ENCODE measurements at places on chromosomes 1 and 21. TPM values are rescaled to one million over a fixed set of nuclear protein-coding genes. Genes with fewer than 3 reads are reported as not detected.

Gene S100A5
- not detected for total RNA-seq

Gene LCE1C
- total RNA-seq = 11.1 TPM

Gene RGS13
- total RNA-seq = not detected

Gene KCND3
- 3.3 TPM for total RNA-seq

Gene PGLYRP4
- total RNA-seq = 0.17 TPM

Gene ADORA1
- 0.51 TPM for total RNA-seq

Gene SLC35F3
- total RNA-seq = 23.3 TPM

Gene SPATA1
- total RNA-seq = 0.33 TPM

Gene NPL
- total RNA-seq = 5.5 TPM

Gene FMO4
- total RNA-seq = 1.8 TPM

Gene SPATA46
- total RNA-seq = not detected

Gene IL24
- total RNA-seq = not detected

Gene CAMK2N1
- 105 TPM for total RNA-seq

Gene SPRR5
- total RNA-seq = 0.78 TPM

Gene CCDC18
- total RNA-seq = 10.9 TPM

Gene DMRTA2
- total RNA-seq = not detected

Gene DIRAS3
- total RNA-seq = not detected

Gene ILDR2
- not detected for total RNA-seq

Gene ARHGAP29
- total RNA-seq = 156 TPM

Gene SPAG17
- total RNA-seq = not detected

Gene FBXO2
- total RNA-seq = 70.5 TPM

Gene PTPN7
- not detected for total RNA-seq

Gene TMEM82
- total RNA-seq = not detected

Gene PIGP
- total RNA-seq = 23.9 TPM

Gene ATP1A1
- 505 TPM for total RNA-seq

Gene MFN2
- 124 TPM for total RNA-seq

Gene TSPAN1
- total RNA-seq = 116 TPM

Gene AQP10
- not detected for total RNA-seq

Gene USP25
- total RNA-seq = 54.2 TPM

Gene TDRKH
- total RNA-seq = 7.3 TPM

Gene ALPL
- not detected for total RNA-seq

Gene VWA5B1
- not detected for total RNA-seq

Gene PLOD1
- 107 TPM for total RNA-seq

Gene TMEM240
- total RNA-seq = 0.67 TPM

Gene KRTAP13-2
- total RNA-seq = not detected

Gene RPL11
- total RNA-seq = 1,070 TPM

Gene ARID4B
- total RNA-seq = 20.5 TPM

Measured in mammary epithelial cell (primary cell).